ENCODE measurements at places on chromosomes 5 and 9.

- DNase-seq: no peak
Observed at GRCh38 chr9:14985419-14985818, 75.2 kb upstream of the FREM1 start.

DNA sequence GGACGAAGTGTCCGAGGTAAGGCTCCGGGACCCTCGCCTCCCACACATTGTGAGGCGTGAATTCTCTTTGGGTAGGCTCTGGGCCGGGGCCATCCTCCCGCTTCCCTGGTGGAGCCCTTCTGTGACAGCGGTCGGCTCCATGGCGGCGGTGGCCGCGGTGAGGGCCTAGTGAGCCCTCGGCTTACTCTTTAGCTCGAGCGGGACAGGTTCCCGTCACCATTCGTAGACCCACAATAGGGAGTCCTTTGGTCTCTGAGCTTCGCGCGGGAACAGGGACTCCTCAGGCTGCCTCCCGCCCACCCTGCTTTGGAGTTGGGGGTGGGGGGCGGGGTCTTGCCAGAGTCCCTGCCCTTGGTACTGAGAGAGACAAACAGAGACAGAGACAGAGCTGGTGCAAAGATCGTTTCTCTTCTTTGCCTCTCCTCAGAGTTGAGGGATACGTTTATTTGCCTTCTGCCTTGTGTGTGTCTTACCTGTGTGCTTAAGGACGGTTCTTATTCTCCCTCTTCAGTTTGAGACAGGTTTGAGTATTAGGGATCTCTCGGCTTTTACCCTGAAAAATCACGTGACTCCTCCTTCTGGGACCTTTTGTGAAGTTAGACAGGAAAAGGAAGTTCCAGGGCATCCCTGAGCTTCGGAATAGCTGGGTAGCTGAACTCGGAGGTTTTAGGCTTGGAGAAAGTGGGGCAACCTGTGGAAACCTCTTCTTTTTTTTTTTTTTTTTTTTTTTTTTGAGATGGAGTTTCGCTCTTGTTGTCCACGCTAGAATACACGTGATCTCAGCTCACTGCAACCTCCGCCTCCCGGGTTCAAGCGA, 833 bp downstream of the ANKHD1 start:
- DNase-seq: peak; percentile 76

GRCh38 chr9:99073347-99073746, 31.6 kb upstream of the TGFBR1 start:
- no peak for DNase-seq

DNA sequence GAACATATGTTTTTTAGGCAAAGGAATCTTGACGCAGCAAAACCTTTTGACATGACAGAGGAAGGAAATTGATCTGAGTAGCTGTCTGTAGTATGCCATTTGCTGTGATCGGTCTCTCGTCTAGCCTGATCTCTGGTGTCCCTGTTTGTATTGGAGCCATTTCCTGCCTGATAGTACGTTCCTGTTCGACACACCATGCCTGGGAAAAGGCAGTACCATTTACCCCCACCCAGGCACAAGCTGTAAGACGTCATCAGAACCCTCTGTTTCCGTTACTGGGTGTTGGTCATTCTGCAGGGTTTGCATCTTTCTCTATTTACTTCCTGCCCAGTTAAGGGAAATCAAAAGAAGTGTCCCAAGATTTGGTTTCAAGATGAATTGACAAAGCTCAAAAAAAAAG, 129.7 kb downstream of the CEMIP2 start:
- no peak for DNase-seq

GRCh38 chr5:81288021-81288433, 13.4 kb upstream of the ZCCHC9 start:
- DNase-seq: no peak

- peak; percentile 52 for DNase-seq
Observed at GRCh38 chr5:127696683-127697082, 6.5 kb upstream of the CCDC192 start.

GRCh38 chr9:72473474-72474261, 47.7 kb upstream of the TMC1 start:
- DNase-seq: no peak

- DNase-seq: peak; percentile 14
Observed at GRCh38 chr9:74526215-74526614, 29.1 kb downstream of the RORB start.

DNA sequence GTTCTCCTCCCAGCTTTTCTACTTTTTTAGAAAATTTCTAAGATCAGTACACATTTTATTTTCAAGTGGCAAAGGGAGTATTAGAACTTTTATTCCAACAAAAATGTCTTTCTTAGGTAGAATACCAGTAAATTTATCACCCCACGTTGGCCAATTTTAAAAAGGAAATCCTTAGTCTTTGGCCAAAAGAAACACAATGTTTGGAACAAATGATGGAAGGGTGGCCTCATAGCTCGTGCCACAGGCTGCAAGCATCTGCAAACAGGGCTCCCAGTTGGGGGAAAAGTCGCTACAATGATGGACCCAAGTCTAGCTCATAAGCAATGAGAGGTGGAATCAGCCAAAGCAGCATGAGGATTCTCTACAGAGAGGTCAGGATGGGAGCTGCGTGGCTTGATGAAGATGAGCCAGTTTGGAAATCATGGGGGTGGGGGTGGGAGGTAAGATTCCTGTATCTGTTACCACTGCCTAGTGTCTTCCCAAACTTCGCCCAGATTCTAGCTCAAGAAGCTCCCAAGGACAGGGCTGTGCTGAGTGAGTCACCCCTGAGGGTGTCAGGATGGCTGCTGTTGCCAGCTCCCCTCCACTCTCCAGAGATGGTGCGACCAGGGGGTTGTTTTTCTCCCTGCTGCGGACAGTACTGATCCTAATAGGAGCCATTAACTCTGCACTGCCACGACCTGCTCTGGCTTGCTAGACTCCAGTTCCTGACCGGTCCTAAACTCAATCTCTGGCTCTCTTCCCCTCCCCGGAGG, 75.6 kb downstream of the DCP2 start:
- DNase-seq: no peak

- DNase-seq: no peak
Observed at GRCh38 chr5:151577566-151577965, 13.6 kb downstream of the FAT2 start.

DNA sequence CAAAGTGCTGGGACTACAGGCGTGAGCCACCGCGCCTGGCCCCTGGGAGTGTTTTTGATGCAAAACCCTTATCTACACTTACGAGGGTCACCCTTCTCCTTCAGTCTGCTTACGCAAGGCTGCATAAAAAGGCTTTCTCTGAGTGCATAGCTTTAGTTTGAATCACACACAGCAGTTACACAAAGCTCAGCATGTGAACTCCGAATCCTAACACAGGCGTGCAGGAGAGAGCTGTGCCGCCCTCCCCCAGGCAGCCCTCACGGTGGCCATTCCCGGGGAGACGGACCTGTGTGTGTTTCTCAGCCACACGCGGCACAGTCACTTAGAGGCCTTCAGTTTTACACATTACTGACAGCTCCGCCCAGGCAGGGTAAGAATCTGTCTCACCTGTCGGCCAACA, 26.7 kb downstream of the EXD3 start:
- DNase-seq: peak; percentile 87

GRCh38 chr5:148861088-148861487, 34.7 kb downstream of the ADRB2 start:
- no peak for DNase-seq

- peak; percentile 62 for DNase-seq
Observed at GRCh38 chr9:698276-698675, 143.2 kb upstream of the DMRT1 start.
